ENCODE measurements at places on chromosomes 5 and 9. TPM values are rescaled to one million over a fixed set of nuclear protein-coding genes. Genes with fewer than 3 reads are reported as not detected.
A peak's percentile ranks its signal among the peaks of the same experiment; 100 is the strongest.

PCDHGA4 gene
- 3.7 TPM for total RNA-seq

DNA sequence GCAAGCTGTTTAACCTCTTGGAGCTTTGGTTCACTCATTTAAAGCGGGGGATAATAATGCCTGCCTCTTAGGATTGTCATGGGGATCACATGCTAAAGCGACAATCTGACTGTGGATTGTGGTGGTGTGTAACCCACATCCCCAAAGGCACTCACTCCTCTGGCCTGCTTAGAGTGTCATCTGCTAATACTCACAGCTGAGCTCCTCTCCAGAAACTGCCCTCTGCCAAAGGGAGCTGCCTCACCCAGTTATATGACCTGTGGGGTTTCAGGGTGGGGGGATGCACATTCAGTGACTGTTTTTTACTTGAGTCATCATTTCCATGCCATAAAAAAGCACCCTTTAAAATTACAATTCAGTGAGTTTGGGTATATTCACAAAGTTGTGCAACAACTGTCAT is 110.0 kb upstream of the SPOCK1 start:
- peak; percentile 11 for DNase-seq

GRCh38 chr9:126439402-126439765 is 112.8 kb downstream of the MVB12B start:
- peak; percentile 36 for DNase-seq

DNA sequence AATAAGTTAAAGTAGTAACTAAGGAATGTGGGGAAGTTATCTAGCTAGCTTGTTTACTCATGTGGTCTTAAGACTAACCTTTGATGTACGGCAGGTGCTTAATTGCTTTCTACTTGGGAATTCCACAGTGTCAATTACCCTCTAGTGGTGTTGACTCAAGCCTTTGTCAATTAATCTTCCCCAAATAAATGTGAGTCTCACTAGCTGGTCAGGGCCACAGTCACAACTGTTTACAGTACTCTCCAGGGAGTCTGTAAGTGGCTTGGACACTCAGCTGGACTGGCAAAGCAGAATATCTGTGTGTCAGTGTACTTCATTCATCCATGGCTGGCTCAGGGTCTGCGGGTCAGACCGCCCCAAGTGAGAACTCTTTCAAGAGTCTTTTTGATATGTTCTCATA is 30.8 kb downstream of the SMIM3 start:
- DNase-seq = no peak

DNA sequence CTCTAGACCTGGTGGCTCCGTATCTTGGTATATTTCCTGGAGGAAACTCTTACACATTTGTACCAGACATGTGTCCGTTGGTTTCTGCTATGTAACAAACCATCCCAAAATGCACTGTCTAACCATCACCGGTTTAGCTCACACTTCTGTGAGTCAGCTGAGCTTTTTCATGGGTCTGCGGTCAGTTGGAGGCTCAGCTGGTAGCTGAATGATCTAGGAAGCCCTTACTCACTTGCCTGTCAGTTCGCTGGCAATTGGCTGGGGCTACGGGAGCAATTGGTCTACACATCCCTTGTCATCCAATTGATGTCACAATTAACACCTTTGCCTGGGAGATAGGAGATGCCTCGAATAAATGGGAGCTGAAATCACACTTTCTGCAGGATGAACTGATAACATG is 11.6 kb upstream of the WHRN start:
- no peak for DNase-seq

All from fibroblast of the aortic adventitia (primary cell).